ENCODE measurements at places on chromosomes 16 and 17.

DNA sequence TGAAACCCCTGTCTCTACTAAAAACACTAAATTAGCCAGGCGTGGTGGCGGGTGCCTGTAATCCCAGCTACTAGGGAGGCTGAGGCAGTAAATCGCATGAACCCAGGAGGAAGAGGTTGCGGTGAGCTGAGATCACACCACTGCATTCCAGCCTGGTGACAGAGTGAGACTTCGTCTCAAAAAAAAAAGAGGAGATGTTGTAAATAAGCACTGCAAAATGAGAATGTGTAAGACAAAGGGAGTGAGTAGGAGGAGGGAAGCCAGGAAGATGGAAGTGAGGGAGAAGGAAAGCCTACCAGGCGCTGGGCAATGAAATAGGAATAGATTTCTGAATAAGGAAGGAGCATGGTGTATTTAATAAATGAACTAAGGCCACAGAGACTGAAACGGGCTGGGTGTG lies 8.7 kb upstream of the PRPF8 start:
- no peak for DNase-seq

DNA sequence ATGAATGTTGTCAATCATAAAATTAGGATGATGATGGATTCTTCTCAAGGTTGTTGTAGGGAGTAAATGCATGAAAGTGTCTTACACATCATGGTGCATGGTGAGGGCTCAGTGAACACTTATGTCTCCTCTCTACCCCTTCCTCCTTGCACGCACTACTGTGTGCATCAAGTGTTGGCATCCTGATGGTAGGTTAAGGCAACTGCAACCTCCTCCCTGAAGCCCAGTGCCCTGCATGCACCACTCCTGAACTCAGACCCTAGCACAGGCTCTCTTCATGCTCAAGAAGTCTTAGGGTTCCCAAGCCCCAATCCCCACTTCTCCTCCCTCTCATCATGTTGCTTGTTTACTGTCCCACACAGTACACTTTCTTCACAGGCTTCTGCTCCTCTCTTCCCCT lies 105.8 kb upstream of the DNAH9 start:
- no peak for DNase-seq

GRCh38 chr16:4232541-4233386 lies 9.1 kb downstream of the SRL start:
- DNase-seq, result no peak

GRCh38 chr16:74213372-74213771 lies 83.2 kb upstream of the PSMD7 start:
- DNase-seq, result no peak

DNA sequence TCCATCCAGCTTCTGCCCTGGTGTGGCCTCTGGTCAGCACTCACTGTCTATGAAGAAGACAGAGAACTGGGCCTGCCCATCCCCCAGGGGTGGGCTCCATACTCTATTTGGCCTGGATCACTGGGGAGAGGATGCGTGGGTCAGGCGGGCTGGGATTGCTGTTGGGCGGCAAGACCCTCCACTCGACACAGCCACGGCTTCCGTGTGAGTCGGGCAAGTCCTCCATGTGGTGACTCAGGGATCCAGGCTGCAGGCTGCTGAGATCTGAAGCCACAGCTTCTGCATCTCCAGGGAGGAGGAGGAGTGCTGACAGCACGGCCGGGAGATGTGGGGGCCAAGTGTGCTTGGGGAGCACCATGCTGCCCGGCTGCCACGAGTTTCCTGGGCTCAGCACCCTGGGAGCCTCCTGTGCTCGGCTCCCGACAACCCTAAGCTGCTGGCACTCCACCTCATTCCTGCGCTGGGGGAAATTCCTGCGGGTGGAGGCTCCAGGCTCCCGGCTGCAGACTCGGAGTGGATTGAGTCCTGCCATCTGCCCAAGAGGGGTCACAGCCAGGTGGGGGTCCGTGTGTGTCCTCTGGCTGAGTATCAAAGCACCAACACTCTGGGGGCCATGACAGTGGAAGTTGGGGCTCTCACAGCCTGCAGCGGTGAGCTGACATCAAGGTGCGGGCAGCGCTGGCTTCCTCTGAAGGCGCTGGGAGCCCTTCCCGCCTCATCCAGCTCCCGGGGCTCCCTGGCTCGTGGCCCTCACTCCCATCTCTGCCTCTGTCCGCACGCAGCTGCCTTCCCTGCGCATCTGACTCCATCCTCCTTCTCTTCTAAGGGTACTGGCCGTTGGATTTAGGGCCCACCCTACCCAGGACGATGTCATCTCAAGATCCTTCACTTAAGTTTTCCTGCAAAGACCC lies 24.4 kb upstream of the CBFA2T3 start:
- no peak for DNase-seq

GRCh38 chr17:82974136-82974952 lies 105.1 kb upstream of the METRNL start:
- no peak for DNase-seq

GRCh38 chr17:48486557-48486956 lies 44.3 kb downstream of the HOXB1 start:
- DNase-seq, result no peak

- no peak for DNase-seq
Measured at GRCh38 chr17:41620583-41621434, 3.6 kb downstream of the KRT17 start.

GRCh38 chr16:81588326-81589081 lies 143.9 kb downstream of the CMIP start:
- no peak for DNase-seq

DNA sequence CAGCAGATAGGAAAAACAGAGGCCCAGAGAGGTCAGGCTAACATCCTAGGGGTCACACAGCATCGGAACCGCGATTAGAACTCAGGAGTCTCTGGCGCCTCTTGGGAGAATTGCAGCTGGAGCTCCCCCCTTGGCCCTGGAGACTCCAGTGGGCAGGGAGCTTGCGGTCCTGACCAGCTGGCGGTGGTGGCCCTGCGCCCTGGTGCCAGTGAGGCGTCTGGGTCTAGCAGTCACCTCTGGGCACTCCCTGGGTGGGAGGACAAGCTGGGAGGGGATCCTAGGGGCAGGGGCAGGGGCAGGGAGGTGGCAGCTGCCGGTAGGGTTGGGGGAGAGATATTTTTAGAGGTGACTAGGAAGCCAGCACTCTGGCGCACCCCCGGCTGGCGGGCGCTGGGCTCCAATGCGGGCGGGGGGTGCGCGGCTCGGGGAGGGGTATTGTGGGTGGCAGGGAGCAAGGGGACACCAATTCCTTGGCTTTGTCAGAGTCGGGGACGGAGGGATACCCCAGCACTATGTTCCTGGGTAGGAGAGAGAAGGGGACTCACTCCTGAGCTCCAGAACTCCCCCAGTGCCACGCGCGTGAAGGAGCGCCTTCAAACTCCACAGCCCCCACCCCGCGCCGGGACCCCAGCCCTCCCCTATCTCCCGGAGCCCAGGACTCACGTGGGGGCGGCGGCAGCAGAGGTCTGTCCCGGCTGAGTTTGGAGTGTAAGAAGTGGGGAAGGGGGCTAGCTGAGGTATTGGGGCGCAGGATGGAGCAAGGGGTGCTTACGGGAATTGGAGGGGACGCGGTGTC lies 584 bp downstream of the PHOSPHO1 start:
- DNase-seq, result no peak

DNA sequence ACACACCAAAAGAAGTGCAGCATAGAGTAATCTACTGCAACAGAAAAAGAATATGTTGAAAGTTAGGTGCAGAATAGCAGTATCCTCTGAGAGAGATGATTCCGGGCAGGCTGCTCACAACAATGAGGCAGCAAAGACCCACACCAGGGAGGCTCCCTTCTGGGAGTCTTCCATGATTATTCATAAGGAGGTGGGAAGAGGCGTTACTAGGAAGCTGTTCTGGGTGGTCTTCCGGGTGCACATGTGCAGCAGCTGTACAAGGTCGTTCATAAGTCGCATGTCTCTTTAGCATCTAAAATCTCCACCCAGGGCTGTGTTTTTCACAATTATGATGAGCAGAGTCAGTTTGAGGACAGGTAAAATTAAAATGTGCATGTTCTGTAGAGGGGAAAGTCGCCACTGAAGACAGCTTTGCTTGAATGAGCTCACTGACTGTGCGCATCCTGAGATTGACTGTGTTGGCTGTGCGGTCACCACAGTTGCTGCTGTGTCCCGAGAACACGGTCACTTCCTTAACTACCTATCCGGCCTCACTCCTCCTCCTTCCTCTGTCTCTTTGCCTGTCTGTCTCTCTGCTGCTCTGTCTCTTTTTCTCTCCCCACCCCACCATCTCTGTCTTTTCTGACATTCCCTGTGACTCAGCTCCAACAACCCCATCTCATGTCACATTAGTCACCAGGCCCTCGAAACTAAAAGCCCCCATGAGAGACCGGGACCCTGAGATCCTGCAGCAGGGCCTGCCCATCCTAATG lies 125.5 kb upstream of the HSBP1 start:
- DNase-seq, result no peak

GRCh38 chr16:14011001-14011400 lies 60.1 kb upstream of the MRTFB start:
- no peak for DNase-seq

DNA sequence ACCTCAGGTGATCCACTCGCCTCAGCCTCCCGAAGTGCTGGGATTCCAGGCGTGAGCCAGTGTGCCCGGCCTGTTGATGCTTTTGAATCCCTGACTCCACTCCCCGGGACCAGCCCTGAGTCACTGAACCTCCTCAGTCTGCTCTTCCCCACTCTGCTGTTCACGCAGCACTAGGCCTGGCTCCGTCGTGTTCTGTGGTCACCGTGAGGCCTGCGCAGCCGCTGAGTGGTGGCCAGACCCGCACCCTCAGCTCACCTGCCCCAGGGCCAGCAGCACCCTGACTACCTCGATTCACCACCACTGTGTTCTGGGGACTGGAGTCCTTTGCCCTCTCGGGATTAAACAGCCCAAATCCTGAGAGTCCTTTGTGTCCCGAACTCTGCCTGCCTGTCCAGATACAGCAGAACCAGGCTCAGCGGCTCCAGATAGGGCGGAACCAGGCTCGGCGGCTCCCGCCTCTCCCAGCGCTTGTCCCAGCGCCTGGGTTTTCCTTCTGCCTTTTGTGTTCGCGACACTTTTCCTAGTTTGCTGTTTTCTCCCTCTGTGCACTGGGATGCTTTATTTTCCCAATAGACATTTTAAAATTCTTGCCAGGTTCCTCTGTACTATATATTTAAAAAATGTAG lies 58.6 kb upstream of the ENDOV start:
- no peak for DNase-seq

GRCh38 chr16:22847100-22847499 lies 33.1 kb downstream of the HS3ST2 start:
- no peak for DNase-seq

DNA sequence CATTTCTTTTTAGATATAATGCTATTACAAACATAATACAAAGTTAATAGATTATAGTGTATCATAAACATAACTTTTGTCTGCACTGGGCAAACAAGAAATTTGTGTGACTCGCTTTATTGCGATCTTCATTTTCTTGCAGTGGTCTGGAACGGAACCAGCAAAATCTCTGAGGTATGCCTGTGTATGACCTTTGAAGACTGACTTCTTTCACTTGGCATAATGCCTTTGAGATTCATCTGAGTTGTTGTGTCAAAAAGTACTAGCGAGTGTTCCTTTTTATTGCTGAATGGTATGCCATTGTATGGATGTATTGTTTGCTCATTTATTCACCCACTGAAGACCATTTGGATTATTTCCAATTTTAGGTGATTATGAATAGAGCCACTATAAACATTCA lies 69.2 kb downstream of the TANC2 start:
- DNase-seq, result no peak

- peak; percentile 66 for DNase-seq
Measured at GRCh38 chr17:77107506-77108433, 33.0 kb upstream of the SEC14L1 start.

DNA sequence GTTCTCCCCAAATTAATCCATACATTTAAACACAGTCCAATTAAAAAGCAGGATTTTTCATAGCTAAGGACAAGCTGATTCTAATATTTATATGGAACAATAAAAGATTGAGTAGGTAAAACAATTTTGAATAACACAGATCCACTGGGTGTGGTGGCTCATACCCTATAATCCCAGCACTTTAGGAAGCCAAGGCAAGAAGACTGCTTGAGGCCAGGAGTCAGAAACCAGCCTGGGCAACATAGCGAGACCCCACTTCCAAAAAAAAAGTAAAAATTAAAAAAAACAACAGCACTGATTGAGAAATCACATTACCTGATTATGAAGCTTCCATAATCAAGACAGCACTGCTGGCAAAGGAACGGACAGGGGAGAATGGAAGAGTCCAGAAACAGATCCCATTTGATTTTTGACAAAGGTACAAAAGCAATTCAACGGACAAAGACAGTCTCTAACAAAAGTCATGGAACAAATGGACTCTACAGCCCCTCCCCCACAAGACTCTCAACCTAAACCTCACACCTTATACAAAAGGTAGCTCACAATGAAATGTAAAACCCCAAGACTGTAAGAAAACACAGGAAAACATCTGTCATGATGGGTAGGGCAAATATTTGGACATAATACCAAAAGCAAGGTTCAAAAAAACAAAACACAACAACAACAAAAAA lies 17.9 kb downstream of the USP7 start:
- DNase-seq, result no peak

- DNase-seq, result no peak
Measured at GRCh38 chr16:50667497-50668367, 13.4 kb downstream of the SNX20 start.

- no peak for DNase-seq
Measured at GRCh38 chr16:61007694-61008093, 1028.5 kb downstream of the CDH8 start.

DNA sequence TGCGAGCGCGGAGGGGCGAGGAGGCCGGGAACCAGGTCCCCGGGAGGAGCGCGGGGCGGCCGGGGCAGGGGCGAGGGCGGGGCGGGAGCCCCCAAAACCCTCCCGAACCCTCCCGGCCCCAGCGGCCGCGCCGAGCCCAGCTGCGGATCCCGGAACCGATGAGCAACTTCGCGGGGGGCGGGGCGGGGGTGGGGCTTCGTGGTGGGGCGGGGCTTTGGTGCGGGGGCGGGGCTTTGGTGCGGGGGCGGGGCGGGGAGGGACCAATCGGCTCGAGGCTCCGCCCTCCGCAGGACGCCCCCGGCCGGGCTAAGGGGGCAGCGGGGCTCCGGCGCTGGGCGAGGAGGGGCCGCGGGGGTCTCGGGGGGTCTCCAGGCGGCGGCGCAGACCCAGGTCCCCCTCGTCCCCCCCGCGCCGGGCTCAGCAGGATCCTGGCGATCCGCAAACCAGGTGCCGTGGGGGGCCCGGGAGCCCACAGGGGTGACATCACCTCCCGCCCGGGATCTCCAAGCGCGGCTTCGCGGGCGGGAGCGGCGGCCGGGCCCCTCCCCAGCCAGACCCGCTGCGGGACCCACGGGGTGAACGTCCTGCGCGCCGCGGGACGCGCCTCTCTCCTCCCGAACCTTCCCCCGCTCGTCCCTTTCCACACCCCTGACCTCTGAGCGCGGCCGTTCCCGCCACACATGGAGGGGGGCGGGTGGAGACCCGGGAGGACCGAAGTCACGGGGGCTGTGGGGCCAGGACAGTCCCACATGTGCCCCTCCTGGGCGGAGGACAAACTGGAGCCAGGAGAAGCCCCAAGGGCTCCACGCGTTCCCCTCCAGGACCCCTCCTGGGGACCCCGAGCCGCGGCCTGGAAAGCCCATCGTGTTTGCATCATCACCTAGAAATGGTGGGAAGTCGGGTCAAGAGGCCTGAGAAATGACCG lies at the start of gene ABR:
Gene ABR (minus strand): TSS at position 164 of the 925 bp plus-strand sequence. CDS start 254 bp downstream, outside the sequence.
- DNase-seq, result peak; percentile 60

GRCh38 chr16:65576631-65577030 lies 454.8 kb upstream of the CDH11 start:
- no peak for DNase-seq

GRCh38 chr17:7632492-7632894 lies 2.6 kb downstream of the SHBG start:
- no peak for DNase-seq

All from activated T-cell treated with anti-CD3 and anti-CD28 coated beads, Interleukin-2, amount 50 U/mL, for 4 hours (primary cell).